B cell (primary cell): ENCODE measurements at places on chromosomes 3 and 15. TPM values are rescaled to one million over a fixed set of nuclear protein-coding genes. Genes with fewer than 3 reads are reported as not detected.

DNA sequence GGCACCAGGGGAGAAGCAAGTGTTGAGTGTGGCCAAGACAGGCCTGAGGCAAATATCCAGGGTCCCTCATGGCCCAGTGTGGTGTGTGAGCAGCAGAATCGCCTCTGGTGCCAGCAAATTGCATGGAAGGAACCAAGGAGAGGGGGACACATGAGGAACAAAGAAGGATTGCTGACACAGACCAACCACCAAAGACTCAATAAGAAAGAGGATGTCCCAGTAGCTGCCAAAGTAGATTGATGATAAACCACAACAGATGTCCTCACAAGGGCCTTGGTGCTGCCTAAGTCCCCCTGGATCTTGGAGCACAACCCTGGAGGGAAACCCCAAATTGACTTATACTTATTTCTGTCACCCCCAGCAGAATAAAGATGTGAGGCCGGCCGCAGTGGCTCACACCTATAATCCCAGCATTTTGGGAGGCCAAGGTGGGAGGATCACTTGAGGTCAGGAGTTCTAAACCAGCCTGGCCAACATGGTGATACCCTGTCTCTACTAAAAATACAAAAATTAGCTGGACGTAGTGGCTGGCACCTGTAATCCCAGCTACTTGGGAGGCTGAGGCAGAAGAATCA lies 10.6 kb downstream of the SRGAP3 start:
- no peak for DNase-seq

DNA sequence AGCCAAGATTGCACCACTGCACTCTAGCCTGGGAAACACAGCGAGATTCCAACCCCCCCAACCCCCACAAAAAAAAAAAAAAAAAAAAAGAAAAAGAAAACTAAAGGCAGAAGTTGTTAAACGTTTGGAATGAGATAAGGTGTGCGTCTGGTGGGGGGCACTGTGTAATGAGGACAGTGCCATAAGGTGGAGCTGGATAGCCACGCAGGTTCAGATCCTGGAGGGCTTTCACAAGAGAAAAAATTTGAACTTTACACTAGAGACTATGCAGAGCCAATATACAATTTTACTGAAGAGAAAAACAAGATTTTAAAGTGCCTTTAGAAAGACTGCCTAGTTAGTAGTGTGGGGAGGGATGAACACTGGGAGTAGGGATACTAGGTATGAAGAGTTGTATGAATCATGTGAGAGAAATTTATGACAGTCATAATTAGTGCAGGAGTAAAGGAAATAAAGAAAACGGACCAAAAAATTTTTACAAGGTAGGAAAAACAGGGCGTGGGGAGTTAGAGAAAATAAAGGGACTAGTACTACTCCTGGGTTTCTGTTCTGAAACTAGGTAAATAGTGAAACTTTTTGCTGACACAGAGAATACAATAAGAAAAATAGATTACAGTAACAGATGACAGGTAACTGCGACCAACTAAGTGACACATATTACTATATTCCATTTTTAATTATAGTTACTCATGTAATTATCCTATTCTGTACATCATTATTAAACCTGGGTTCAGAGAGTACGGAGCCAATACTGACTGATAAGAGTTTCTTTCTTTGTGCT lies 108.1 kb downstream of the PEAK1 start:
- no peak for DNase-seq

GRCh38 chr15:60795889-60796288 lies 316.9 kb upstream of the ICE2 start:
- DNase-seq = peak; percentile 21

DNA sequence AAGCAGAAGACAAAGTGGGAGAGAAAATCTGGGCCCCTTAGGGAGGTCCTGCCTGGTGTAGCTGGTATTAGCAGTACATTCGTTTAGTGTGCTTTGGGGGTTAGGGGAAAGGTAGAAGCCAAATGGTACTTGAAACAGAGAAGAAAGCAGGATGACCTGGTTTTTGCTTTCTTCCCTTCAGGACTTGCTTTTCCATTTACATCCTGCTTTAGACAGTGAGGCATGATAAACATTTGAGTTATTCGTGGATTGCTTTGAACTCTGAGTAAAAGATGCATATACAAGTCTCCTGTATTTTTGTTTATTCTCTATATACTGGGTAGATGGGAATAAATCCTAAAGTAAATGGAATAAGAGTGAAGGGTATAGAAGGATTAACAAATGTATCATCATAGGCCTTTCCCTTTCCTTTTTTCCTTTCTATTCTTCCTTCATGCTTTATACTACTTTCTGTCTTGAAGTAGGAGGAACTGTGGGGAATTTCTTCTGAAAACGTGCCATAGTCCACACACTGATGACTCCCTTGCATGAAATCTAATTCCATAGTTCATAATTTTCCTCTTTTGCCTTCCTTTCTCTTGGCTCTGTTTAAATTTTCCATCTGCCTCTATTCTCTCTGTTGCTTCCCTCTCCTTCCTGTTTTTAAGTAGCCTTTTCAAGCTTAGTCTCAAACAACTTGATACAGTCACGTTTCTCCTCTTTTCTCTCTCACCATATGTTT lies 139.5 kb upstream of the RBMS3 start:
- DNase-seq = no peak

DNA sequence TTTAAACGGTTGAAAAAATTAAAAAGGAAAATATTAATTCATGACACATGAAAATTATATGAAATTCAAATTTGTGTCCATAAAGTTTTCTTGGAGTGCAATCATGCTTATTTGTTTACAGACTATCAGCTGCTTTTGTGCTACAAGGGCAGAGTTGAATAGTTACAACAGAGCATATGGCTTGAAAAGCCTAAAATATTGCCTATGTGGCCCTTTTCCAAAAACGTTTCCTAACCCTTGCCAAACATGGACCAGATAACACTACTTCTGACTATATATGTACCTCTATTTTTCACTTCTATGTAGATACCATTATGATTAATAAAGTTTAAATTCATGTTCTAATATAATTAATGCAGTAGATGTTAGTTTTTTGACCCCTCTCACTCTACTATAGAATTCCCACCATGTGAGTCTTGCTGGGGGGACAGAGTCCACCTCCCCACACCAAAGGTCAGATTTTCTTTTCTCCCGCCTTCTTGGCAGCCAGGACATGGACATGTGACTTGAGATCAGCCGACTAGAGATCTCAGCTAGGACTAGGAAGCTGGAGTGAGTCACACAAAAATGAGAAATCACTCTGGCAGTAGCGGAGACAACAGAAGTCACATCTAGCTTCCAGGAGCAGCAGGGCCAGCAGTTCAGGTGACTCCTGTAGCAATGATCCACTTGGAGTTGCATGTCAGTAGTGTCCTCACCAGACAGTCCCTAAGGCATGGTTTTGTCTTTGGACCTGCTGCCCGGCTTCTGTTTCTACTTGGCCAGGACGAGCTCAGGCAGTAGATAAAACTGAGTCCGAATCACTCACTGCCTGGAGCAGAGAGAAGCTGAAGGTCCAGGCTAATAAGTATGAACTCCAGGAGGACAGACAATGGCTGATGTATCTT lies 22.4 kb downstream of the CIAO2A start:
- no peak for DNase-seq

GRCh38 chr3:180679178-180680096 lies at the start of gene CCDC39:
Gene CCDC39, minus strand, starts transcription at chr3:180679489. Its CDS starts 109 bp downstream, at chr3:180679380.
- peak; percentile 60 for DNase-seq

Gene CKMT1A
- not detected in 2 replicates for total RNA-seq

Gene GXYLT2
- not detected in 2 replicates for total RNA-seq

Gene VWA5B2
- 0.37 TPM in 1 of 2 replicates, not detected in the other for total RNA-seq

- DNase-seq = no peak
Observed at GRCh38 chr3:161957467-161957866, 460.9 kb downstream of the OTOL1 start.

- DNase-seq = no peak
Observed at GRCh38 chr3:30034246-30034991, 572.0 kb upstream of the TGFBR2 start.

DNA sequence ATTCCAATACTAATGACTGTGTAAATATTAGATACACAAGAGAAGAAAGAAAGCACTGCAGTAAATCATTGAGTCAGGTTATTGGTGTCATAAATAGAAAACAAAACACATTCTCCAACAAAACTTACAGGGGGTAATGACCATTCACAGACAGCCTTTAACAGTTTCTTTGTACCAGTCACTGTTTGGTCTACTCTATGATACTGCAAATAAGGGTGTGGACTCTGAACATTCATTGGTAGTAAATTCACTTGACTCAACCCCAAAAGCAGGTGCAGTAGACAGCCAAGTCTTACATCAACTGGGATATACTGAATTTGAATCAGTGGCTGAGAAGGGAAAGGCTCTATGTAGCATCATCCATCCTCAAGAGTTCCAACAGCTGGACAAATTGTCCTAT lies 463.5 kb downstream of the FOXP1 start:
- DNase-seq = no peak

- DNase-seq = no peak
Observed at GRCh38 chr3:53161450-53161819, 426 bp downstream of the PRKCD start.

DNA sequence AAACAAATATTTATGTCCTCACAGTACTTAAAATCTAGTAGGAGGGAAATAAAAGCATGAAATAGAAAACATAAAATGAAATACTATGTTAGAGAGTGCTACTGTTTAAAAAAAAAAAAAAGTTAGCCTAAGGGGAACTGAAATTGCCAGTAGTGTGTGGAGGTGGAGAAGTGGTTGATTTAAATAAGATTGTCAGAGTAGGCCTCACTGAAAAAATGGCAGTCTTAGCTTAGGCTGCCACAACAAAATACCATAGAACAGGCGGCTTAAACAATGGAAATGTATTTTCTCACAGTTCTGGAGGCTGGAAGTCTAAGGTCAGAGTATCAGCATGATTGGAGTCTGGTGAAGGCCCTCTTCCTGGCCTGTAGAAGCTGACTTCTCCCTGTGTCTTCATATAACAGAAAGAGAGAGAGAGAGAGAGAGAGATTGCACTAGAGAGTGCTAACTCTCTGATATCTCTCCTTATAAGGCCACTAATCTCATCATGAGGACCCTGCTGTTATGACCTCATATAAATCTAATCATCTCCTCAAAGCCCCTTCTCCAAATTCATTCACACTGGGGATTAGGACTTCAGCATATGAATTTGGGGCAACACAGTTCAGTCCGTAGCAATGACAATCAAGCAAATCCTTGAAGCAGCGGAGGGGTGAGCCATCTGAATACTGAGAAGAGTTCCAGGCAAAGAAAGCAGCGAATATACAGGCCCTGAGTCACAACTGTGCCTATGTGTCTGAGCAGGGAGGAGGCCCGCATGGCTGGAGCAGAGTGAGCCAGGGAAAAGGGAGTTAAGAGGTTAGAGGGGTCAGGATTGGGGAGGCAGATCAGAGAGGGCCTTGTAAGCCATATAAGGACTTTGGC lies 23.6 kb upstream of the LRRC34 start:
- DNase-seq = peak; percentile 77

DNA sequence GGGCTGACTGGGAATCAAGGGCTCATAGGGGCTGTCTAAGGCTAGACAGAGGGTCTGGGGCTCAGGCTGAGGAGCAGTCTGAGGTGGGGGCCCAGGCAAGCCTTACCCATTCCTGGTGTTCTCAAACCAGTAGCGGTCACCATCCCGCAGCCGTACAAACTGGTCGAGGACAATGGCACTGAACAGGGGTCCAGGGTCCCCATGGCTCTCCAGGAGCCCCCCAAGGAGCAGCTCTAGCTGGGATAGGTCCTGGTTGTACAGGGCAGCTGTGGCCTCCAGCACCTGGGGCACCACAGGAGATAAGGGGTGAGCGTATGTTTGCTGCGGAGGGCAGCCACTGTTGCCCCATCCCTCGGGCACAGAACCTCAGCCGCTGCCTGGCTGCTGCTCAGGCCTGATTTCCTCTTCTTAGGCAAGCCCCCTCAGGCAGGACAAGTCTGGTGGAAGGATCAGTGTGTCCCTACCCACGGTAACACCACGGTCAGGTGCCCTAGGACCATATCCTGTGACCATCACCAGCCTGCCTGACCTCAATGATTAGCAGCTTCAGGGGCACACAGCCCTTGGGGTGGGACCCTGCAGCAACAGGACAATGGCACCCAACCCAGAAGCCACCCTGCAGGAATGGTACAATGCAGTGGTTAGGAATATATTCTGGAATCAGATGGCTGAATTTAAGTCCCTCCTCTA lies 5.9 kb downstream of the DUOX2 start:
- DNase-seq = no peak

DNA sequence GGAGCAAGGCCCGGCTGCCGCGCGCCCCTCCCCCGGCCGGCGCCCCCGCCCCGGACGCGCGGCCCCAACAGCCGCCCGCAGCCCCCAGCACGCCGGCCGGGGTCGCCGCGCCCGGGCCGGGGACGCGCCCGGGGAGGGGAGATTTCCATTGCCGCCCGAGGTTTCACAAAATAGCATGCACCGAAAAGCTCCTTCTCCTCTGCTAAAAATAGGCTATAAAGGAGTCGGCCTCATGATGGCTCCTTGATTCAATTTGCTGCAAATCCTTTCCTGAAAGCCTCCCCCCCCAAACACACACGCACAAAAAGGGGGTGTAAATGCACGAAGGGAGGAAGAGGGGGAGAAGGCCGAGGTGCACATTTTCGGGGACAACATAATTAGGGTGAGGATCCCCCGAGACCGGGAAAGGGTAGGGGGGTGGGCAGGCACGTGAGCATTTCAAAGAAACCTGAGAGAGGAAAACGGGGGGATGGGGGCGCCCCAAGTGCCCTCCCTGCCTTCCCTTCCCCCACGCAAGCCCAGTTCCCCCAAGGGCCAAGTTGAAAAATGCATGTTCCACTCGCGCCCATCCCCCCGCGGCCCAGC lies 734 bp downstream of the TBL1XR1 start:
- peak; percentile 76 for DNase-seq

DNA sequence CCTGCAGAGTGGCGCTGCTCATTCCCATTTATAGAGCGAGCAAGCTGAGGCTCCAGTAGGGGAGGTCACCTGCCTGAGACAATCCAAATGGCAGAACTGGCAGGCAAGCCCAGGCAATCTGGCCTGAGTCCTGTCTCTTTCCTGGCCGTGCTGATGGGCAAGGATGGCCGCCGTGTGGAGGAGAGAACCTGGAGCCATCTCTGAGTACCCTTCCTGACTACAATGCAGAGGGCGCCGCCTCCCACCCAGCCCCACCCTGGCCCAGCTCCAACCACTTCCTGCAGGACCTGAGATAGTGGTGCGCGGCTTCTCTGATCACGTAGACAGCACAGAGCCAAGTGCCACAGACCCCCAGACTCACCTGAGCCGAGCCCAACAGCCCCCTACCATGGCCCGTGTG lies 7.0 kb downstream of the TLR9 start:
- peak; percentile 24 for DNase-seq

GRCh38 chr3:55091381-55092225 lies 163.7 kb upstream of the LRTM1 start:
- DNase-seq = no peak

Gene PLA2G4E
- not detected in 2 replicates for total RNA-seq

DNA sequence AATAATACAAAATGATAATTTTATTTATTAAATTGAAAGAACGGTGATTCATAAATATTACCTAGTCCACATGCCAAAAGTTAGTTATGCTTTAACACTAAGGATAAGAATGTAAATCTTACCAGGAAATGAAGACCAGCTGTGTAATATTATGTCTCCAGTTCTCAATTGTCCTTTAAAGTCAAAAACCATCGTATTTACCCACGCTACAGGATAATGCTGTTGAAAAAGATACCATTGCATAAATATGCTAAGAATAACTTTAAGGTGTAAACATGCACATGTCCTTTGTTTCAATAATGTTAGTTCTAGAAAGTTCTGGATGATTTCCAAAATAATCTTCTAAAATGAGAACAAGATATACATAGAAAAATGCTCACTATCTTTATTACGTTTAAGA lies 103.5 kb downstream of the FAIM start:
- DNase-seq = no peak

GRCh38 chr3:133588784-133589465 lies 15.4 kb downstream of the CDV3 start:
- no peak for DNase-seq

Gene NPAP1
- not detected in 2 replicates for total RNA-seq

Gene GCSAM
- total RNA-seq = 12.6 and 14.9 TPM in 2 replicates

Gene SNTN
- not detected in 2 replicates for total RNA-seq
